DMS79 treated with DMSO at 0.1 percent for 48 hours (cell line): ENCODE measurements at places on chromosomes 7 and 10.

DNA sequence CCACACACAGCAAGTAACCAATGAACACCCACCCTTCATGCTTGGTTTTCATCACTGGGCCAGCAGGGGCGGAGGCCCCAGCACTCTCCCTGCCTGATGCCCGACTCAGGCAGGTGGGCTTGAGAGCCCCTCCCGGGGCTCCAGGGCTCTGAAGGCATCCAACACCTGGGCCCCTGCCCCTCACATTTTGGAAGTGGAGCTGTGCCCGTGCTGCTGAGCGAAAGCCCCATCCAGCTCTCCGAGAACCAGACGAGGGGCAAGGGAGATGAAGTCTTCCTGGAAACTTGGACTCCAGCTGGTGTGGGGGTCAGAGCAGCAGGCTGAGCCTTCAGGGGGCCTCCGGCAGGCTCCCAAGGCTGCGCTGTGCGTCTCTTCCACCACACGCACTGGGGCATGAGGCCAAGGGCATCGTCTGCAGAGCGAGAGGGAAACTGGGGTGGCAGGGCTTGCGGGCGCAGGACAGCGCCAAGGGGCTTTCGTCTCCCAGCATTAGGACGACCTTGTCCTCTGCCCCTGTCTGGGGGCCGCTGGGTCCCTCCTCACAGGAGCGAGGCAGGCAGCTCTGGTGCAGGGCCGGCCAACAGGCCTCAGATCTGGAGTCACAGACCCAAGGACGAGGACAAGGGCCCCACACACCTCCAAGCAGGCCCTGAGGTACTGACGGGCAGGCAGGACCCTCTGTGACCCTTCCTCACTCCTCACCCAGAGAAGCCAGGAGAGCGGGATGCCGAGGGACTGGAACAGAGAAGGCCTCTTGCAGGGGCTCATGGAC, 108.3 kb upstream of the FAM20C start:
- no peak for DNase-seq

- no peak for DNase-seq
Observed at GRCh38 chr10:124652701-124653100, 91.5 kb downstream of the FAM53B start.

GRCh38 chr7:82442492-82443035, 1.0 kb downstream of the CACNA2D1 start:
- DNase-seq, result peak; percentile 65

DNA sequence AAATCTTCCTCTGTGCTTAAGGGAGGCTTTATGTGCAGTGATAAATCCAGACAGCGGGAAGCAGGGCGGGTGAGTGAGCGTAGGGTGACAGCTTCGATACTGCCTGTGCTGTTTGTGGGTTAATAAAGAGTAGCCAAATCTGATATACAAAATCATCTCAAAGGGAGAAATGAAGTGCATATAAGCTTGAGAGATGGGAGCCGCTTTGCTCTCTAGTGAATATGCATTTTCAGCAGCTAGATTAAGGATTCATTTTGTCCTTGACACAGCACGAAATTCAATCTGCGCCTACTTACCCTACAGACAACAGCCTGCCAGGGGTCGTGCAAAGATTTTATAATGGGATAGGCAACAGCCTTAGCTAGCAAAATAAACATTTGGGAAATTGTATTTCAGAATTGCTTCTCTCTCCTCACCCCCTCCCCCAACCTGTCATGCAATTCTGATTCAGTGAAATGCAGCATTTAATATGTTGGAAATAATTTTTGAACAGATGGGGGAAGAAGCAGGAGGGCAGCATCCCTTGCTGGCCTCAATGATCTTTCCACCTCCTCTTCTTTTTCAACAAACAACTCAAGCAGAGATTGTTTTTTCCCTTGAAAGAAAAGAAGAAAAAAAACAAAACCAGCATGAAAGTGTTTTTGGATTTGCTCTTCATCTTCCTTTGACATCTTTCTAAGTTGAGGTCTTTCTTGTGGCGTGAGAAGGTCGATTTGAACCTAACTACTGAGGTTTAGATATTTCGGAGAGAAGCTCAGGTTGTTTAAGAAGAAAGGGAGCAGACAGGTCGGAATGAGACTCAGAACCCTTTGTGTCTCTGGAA, 117.9 kb downstream of the AOAH start:
- peak; percentile 45 for DNase-seq

DNA sequence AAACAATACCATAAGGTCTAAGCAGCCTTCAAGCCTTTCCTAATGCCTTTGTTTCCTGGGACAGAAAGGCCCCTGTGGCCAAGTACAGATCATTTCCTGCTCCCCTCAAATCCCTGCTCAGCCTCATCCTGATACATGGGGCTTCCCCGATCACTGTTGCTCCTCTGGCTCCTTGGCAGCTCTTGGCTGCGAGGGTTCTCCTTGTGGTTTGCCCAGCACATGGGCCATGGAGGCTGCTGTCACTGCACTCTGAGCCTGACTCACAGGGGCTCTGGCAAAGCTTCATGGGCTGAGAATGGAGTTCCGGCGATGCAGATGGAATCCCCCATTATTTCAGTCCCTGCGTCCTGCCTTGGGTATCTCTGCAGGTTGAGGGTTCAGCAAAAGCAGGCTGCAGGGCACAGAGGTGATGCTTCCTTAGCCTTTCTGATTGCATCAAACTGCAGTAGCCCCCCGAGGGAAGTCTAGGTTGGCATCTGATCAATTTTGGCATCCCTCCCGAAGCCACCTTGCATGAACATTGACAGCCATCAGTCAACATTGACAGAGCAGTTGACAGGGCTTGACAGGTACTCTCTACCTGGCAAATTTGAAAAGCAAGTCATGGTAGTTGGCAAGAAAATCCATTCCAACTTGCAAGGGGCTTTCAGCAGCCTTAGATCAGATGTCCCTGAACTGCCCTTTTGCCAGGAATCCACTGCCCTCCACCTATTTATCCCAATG, 168.6 kb downstream of the GFRA1 start:
- no peak for DNase-seq

DNA sequence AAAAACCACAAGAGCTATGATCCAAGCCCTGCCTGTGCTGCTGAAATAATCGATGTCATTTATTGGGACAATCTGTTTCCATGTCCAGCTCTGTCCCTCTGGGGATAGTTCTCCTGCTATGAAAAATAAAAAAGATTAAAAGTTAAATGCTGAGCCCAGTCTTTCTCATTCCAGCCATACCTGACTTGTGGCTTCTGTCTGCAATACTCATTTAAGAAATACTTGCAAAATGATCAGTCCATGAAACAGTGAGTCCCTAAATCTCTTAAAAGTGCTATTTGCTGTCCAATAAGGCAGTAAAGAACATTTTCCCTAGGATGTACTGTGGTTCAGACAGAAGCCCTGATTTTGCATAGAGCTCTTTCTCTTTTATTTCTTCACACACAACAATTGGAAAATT, 91.7 kb downstream of the SLC16A9 start:
- no peak for DNase-seq

DNA sequence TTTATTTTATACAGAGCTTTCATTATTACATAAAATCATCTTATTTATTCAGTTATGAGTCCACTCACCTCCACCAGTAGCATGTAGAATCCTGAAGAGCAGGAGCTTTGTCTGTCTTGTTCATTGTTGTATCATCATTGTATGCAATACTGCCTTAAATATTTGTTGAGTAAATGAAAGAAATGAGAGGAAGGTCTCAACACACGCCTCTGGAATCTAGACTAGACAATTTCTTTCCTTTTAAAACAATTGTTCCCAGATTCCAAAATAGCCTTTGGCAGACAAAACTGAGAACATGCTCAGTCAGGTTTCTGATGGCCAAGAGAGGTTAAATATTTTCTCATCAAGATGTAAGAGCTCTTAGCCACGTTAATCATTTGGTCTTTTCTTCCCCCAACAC, 173.1 kb upstream of the AGR3 start:
- no peak for DNase-seq

DNA sequence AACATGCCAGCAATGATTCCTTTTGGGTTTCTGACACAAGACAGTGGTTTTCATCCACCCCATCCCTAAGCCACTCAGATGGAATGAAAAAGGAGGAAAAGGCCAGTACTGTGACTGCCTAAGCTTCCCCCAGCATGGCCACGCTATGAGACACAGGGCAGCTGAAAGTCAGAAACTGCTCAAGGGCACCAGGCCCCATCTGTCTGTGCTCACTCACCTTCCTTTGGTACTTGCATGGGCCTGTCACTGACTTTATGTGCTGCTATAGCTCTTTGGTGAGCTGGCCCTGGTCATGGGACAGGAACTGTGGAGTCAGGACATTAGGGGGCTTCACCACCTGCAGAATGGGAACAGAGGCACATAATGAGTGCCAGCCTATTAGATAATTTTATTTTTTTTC, 21.2 kb upstream of the ACSM6 start:
- DNase-seq, result no peak

DNA sequence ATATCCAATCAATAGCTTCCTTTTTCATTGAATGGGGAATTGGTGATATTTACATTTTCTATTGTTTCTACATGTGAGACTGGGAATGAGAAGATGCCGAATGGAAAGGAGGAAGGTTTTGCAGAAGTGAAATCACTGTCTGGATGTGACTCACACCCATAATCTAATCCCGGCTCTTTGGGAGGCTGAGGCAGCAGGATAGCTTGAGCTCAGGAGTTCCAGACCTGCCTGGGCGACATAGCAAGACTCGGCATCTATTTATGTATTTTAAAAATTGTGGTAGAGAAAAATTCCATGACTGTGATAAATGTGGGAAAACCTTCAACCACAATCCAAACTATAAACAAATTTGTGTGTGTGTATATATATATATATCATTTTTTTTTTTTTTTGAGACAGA, 10.9 kb upstream of the FIS1 start:
- no peak for DNase-seq

DNA sequence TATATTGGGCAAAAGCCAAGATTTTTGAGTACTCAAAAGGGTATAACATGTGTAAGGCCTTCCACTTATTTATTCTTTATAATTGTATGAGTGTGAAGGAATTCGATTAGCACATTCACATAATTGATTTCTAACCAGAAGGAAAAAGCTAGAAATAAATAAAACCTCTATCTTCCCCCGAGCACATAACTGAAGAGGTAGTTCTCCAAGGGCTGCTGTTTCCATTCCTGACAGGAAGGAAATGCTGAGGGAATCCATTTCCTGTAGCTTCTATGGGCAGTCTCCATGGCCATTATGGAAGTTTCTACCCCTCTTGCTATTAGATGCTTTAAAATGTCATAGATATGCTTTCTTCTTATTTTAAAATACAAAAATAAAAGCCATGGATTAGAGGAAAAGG, 70.5 kb upstream of the ABCB5 start:
- no peak for DNase-seq

- no peak for DNase-seq
Observed at GRCh38 chr10:31578951-31579350, 259.9 kb downstream of the ZEB1 start.

DNA sequence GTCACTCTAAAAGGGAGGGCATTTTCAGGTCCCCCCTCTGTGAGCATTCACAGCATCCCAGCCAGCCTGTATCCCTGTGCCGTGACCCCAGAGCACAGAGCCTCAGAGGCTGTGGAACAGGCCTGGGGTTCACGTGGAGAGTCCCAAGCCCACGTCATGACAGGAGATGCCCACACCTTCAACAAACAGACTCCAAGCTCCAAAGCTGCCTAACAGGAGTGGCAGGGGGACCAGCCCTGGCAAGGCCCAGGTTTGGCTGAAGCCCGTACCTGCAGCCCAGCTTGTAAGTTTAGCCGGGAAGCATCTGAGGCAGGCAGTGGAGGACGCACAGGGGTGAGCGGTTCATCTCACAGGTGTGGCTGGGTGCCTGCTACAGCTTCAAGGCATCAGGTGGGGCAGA, 33.5 kb downstream of the LHPP start:
- no peak for DNase-seq

GRCh38 chr10:10364902-10365301, 652.8 kb upstream of the CELF2 start:
- DNase-seq, result no peak

DNA sequence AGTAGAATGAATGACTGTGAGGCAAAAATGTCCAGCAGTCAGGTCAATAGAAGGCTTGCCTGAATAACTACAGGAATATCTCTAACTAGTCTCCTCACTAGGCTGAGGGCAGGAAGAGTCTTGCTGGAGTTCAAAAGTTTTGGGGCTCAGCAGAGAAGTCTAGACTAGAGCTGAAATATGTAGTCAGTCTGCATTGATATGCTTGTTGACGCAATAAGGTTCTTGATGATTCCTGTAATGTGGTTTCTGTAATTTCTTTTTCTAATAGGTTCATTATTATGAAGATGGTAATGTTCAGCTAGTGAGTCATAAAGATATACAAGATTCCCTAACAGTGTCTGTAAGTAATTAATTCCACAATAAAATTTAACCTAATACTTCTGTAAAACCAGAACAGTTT, 41.5 kb upstream of the ST7 start:
- no peak for DNase-seq

- no peak for DNase-seq
Observed at GRCh38 chr10:33913194-33913593, 578.7 kb upstream of the NRP1 start.

GRCh38 chr10:78931321-78932053, 137.3 kb upstream of the ZMIZ1 start:
- peak; percentile 52 for DNase-seq

- DNase-seq, result no peak
Observed at GRCh38 chr7:5679813-5680473, 101.5 kb downstream of the RNF216 start.

DNA sequence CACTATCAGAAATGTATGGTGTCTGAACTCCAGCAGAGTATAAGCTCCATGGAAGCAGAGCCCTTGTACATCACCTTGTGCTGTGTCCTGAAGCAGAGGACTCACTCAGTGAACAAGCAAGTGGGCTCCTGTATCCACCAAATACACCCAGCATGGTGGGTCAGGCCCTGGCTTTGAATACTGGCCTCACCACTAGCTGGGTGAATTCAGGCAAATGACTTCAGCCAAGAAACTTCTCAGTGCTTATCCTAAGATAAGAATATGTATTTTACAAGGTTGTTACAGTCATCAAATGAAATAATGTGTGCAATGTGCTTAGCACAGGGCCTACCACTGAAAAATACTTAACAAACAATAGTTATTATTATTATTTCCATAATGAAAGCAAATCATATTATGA, 62.6 kb downstream of the CALD1 start:
- no peak for DNase-seq

GRCh38 chr7:64793106-64793755, 997 bp upstream of the ZNF138 start:
- no peak for DNase-seq

DNA sequence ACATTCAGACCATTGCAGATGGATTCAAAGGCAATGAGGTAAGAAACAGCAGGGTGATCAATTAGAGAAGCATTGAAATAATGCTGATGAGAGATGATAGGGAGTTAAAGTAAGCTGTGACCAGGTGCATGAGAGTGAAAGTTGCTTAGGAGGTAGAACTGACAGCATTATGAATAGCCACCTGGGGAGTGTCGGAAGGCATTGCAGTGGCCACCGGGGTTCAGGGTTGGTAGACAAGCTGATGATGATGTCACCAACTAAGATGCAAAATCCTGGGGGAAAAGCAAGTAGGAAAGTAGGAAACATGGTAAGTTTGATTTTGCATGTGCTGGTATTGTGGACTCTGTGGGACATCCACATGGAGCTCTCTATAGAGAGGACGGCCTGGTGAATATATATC, 211.9 kb upstream of the ETV1 start:
- DNase-seq, result no peak

GRCh38 chr7:117129521-117129955, 176.2 kb downstream of the ST7 start:
- no peak for DNase-seq
